Right cardiac atrium (tissue), 5 donors: ENCODE measurements at places on chromosomes 5 and 9. TPM values are rescaled to one million over a fixed set of nuclear protein-coding genes. Genes with fewer than 3 reads are reported as not detected.

The GDA gene
- 0.07 TPM for polyA plus RNA-seq

The FOXI1 gene
- not detected for polyA plus RNA-seq

The EQTN gene
- not detected for polyA plus RNA-seq

The SPINK13 gene
- polyA plus RNA-seq: 0.72 TPM

The ZNF366 gene
- polyA plus RNA-seq: 2.5 TPM

The ORM1 gene
- polyA plus RNA-seq: 0.70 TPM

The LHFPL2 gene
- 5.6 TPM for polyA plus RNA-seq

The IGFBPL1 gene
- polyA plus RNA-seq: 0.25 TPM

The PCDHGB3 gene
- 1.7 TPM for polyA plus RNA-seq

The SPAAR gene
- 8.7 TPM for polyA plus RNA-seq

The CDH6 gene
- 0.84 TPM for polyA plus RNA-seq

The SMIM15 gene
- polyA plus RNA-seq: 14.2 TPM

The CAMLG gene
- 23.6 TPM for polyA plus RNA-seq

The EIF4E1B gene
- polyA plus RNA-seq: not detected

The SMIM32 gene
- polyA plus RNA-seq: not detected

The EFCAB9 gene
- polyA plus RNA-seq: not detected

The DMRT3 gene
- polyA plus RNA-seq: not detected

The SLC1A3 gene
- 21.7 TPM for polyA plus RNA-seq

The SAXO1 gene
- not detected for polyA plus RNA-seq

The ACOT12 gene
- polyA plus RNA-seq: not detected

The PLAC8L1 gene
- 0.23 TPM for polyA plus RNA-seq

The UNC5A gene
- polyA plus RNA-seq: 0.68 TPM

The PTTG1 gene
- polyA plus RNA-seq: 2.9 TPM

The FOXD4L5 gene
- not detected for polyA plus RNA-seq

The UBLCP1 gene
- polyA plus RNA-seq: 14.9 TPM

The FOXD1 gene
- 0.14 TPM for polyA plus RNA-seq

The AKNA gene
- polyA plus RNA-seq: 8.4 TPM

The SHLD3 gene
- polyA plus RNA-seq: 2.6 TPM

The GPRIN1 gene
- polyA plus RNA-seq: 0.23 TPM

The CFAP90 gene
- 0.05 TPM for polyA plus RNA-seq

The OR13C3 gene
- not detected for polyA plus RNA-seq

The PNPLA7 gene
- polyA plus RNA-seq: 5.5 TPM

The STC2 gene
- 11.7 TPM for polyA plus RNA-seq

The SLC9A3 gene
- 1.1 TPM for polyA plus RNA-seq

The CNTNAP3 gene
- 5.5 TPM for polyA plus RNA-seq

The TNFSF15 gene
- 0.02 TPM for polyA plus RNA-seq

The KCTD16 gene
- polyA plus RNA-seq: 0.07 TPM

The FRMD3 gene
- 65.7 TPM for polyA plus RNA-seq

The ZNF484 gene
- polyA plus RNA-seq: 1.5 TPM

The TMEM232 gene
- polyA plus RNA-seq: 0.63 TPM

The SPATA31D4 gene
- not detected for polyA plus RNA-seq

The TLX3 gene
- not detected for polyA plus RNA-seq

The ICE1 gene
- 5.6 TPM for polyA plus RNA-seq

The NPDC1 gene
- polyA plus RNA-seq: 69.7 TPM

The HACD4 gene
- polyA plus RNA-seq: 0.34 TPM

The FBP2 gene
- polyA plus RNA-seq: not detected

The TNC gene
- 2.5 TPM for polyA plus RNA-seq

The PCDHA9 gene
- not detected for polyA plus RNA-seq

The C9orf50 gene
- polyA plus RNA-seq: not detected

The CCDC192 gene
- polyA plus RNA-seq: 0.43 TPM

The TEX53 gene
- not detected for polyA plus RNA-seq

The EPB41L4A gene
- 9.2 TPM for polyA plus RNA-seq

The CSF1R gene
- 4.5 TPM for polyA plus RNA-seq
